ENCODE measurements at places on chromosomes 5 and 9.

GRCh38 chr5:108749128-108749861 is 1.6 kb downstream of the FER start:
- peak; percentile 57 for DNase-seq

DNA sequence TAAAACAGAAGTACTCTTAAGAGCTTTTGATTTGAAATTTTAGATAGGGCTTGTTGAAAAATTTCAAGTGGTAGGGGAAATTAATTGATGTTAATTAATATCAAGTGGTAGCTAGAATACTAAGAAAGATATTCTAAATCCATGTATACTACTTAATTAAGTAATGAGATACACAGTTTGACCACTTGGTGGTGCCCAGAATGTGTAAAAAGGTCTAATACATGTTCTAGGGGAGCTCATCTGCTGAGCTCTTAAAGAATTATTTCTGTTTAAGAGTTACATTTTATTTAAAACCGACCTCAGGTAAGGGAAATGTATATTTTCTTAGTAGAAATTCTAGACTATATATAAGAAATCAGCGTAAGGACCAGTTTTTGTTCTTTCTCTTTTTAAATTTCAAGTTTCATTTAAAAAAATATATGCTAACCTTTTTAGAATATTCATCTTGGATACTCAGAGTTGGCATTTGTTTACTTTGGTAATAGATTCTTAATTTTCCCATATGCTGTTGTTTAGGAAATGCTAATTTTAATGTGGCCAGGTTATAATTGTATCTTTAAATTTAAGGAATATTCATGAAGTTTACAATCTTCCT is 61.5 kb downstream of the LNPEP start:
- DNase-seq: peak; percentile 61

GRCh38 chr5:19235101-19235584 is 752.9 kb downstream of the CDH18 start:
- DNase-seq: no peak

- DNase-seq: no peak
Observed at GRCh38 chr9:98191671-98192502, 550 bp downstream of the CORO2A start.

GRCh38 chr5:142888469-142889085 is 118.4 kb downstream of the ARHGAP26 start:
- DNase-seq: peak; percentile 48

- DNase-seq: no peak
Observed at GRCh38 chr9:118083161-118083560, 379.0 kb downstream of the TLR4 start.
